ENCODE measurements at places on chromosomes 11 and 22.
A peak's percentile ranks its signal among the peaks of the same experiment; 100 is the strongest.

DNA sequence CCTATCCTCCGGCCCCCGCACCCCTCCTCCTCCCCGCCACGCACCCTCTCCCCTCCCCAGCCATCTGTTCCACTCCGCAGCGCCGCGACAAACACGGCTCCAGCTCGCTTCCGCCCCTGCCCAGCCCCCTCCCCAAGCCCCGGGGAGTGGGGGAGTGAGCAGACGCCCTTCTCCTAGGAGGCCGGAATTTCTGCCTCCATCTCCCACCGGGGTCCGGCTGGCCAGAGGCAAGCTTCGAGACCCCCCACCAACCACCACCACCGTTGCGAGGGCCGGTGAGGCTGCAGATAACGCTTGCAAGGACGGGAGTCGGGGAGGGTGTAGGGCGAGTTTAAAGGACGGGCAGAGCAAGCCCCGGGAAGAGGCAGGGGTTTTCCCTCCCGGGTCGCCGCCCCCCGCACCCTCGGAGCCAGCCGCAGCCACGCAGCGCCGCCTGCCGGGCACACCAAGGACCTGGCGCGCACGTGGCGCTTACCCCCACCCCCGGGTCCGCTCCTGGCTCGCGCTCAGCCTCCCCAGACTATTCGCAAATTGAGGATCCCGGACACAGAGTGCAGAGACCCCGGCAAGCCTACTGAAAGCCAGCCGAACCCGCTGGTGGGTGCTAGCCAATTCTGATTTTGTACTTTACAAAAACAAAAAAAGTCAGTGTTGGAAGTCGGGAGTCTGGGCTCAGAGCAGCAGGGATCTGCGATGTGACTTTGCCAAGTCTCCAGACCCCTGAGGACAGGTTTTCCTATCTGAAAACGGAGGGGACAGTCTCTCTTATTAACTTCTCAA is 22.6 kb downstream of the RTN4RL2 start:
- DNase-seq, result no peak
- H3K27me3 ChIP-seq, result peaks cover 7% of the 10 kb centered on the region
- peaks cover 17% of the 10 kb centered on the region for H3K4me1 ChIP-seq
- no peak overlapping the region for H3K27ac ChIP-seq

DNA sequence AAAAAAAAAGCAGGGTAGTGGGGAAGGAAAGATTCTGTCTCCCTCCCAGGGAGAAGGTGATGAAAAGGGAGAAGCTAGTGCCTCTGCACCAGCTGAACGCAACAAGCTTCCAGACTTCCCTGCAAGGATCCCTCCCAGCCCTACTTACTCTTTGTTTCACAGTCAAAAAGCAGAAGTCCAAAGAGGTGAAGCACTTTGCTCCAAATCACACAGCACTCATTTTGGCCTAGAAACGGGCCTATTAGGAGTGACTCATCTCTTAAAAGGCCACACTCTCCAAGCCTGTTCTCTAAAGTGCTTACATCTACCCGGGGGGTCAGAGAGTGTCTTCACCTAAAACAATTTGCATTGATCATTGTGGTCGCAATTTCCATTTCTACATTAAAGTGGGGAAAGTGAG is 17.7 kb upstream of the GRK3 start:
- H3K27me3 ChIP-seq, result no peaks in the 10 kb centered on the region
- no peaks in the 10 kb centered on the region for H3K36me3 ChIP-seq
- H3K4me3 ChIP-seq, result no peak overlapping the region
- DNase-seq, result no peak
- H3K27ac ChIP-seq, result no peak overlapping the region

DNA sequence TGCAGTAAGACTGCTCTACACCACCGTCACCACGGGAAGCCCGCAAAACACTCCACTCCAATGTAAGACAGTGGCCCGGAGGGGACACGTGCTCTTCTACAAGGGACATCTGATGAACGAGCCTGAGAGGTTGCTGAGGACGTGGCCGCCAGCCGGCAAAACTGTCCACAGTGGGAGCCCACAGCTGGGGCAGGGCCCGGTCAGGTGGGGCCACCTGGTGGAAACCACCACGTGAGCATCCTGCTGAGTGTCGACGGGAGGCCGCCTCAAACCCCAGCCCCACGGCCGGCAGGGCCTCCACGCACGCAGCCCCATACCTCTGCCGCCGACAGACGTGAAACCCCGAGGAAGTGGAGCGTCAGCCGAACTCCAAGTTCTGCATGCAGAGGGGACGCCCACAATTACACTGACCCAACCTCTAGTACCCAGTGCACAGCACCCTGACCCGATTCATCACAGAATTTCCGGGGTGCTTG is 42.6 kb downstream of the BRD1 start:
- no peaks in the 10 kb centered on the region for H3K27me3 ChIP-seq
- DNase-seq, result no peak

GRCh38 chr11:11373934-11374333 is 20.9 kb upstream of the CSNK2A3 start:
- H3K4me3 ChIP-seq, result no peak overlapping the region
- H3K27ac ChIP-seq, result no peak overlapping the region
- H3K4me1 ChIP-seq, result no peaks in the 10 kb centered on the region
- H3K27me3 ChIP-seq, result no peaks in the 10 kb centered on the region
- DNase-seq, result no peak

- no peak for DNase-seq
- no peaks in the 10 kb centered on the region for H3K4me1 ChIP-seq
- no peaks in the 10 kb centered on the region for H3K36me3 ChIP-seq
These were observed 551 bp upstream of the DEUP1 start for GRCh38 chr11:93329936-93330445.

DNA sequence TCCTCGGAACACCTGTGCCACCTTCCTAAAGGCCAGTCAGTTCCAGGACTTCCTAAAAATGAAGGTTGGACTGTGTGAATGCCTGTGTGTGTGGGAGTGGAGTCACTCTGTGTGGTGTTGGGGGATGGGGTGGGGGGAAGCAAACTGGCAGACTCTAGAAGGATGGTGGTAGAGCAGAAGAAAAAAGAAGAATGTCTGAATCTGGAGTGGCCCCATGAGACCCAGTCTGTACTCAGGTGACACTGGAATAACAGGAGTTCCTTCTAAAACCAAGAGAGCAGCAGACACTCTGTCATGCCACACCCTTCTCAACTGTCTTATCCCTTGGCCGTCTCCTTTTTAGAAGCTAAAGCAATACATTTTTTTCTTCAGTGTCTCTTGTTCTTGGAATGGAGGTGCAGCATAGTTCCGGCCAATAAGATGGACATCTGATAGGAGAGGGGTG is 82.9 kb downstream of the MAML2 start:
- H3K4me3 ChIP-seq, result no peak overlapping the region
- no peaks in the 10 kb centered on the region for H3K27me3 ChIP-seq
- H3K4me1 ChIP-seq, result no peaks in the 10 kb centered on the region
- DNase-seq, result no peak
- no peaks in the 10 kb centered on the region for H3K36me3 ChIP-seq
- H3K27ac ChIP-seq, result no peak overlapping the region

DNA sequence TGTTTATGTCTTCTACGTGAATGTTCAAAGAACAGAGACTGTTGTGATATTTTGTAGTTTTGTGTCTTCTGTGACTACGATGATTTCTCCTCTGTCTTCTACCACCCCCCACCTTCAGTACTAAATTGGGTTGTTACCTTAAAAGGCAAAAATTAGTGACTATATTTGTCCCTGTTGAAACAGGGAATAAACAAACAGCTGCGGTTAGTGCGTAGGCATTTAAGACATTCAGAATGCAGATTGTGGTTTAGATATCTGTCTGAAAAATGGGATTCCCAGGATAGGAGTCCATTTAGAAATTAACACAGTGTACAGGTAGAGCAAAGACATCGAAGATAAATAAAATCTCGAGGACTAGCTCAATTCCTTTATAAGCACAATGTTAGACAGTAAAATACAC is 15.6 kb upstream of the ARHGAP42 start:
- H3K27me3 ChIP-seq, result no peaks in the 10 kb centered on the region
- no peaks in the 10 kb centered on the region for H3K36me3 ChIP-seq
- no peak overlapping the region for H3K4me3 ChIP-seq

DNA sequence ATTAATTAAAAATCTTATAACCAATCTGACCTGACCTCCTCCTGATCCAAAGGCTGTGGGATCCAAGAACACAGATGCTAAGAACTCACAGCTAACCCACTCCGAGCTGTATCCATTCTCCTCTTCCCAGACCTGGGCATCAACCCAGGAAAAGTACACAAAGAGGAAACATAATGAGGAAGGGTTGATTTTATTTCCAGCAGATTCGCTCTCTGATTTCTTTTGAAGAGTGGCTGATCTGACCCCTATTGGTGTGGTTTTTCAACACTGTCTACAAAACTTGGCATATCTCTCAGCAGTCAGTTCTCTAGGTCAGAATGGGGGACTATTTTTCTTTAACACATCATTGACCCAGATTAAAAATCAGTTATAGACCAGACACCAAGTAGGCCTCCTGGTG is 201.9 kb upstream of the UBASH3B start:
- no peaks in the 10 kb centered on the region for H3K36me3 ChIP-seq
- no peak overlapping the region for H3K4me3 ChIP-seq
- DNase-seq, result no peak
- H3K27me3 ChIP-seq, result no peaks in the 10 kb centered on the region
- no peaks in the 10 kb centered on the region for H3K4me1 ChIP-seq
- no peak overlapping the region for H3K27ac ChIP-seq

- no peak for DNase-seq
- no peak overlapping the region for H3K4me3 ChIP-seq
- peaks cover 54% of the 10 kb centered on the region for H3K36me3 ChIP-seq
- no peaks in the 10 kb centered on the region for H3K27me3 ChIP-seq
- H3K4me1 ChIP-seq, result no peaks in the 10 kb centered on the region
These were observed 84.6 kb upstream of the NNMT start for GRCh38 chr11:114211444-114212121.

- H3K27me3 ChIP-seq, result no peaks in the 10 kb centered on the region
- H3K36me3 ChIP-seq, result peaks cover 6% of the 10 kb centered on the region
- peak overlapping the region; percentile 84 for H3K27ac ChIP-seq
These were observed 7.0 kb upstream of the SH3BP1 start for GRCh38 chr22:37632174-37633088.

GRCh38 chr11:130426837-130427341 is 1.5 kb downstream of the ADAMTS8 start:
- peak overlapping the region; percentile 35 for H3K4me3 ChIP-seq
- no peak overlapping the region for H3K27ac ChIP-seq
- no peak for DNase-seq
- H3K4me1 ChIP-seq, result no peaks in the 10 kb centered on the region
- no peaks in the 10 kb centered on the region for H3K36me3 ChIP-seq

- DNase-seq, result peak; percentile 96
- H3K4me3 ChIP-seq, result no peak overlapping the region
- no peaks in the 10 kb centered on the region for H3K36me3 ChIP-seq
- no peaks in the 10 kb centered on the region for H3K4me1 ChIP-seq
- peak overlapping the region; percentile 80 for H3K27ac ChIP-seq
These were observed 4.4 kb downstream of the TP53I11 start for GRCh38 chr11:44946263-44946662.

DNA sequence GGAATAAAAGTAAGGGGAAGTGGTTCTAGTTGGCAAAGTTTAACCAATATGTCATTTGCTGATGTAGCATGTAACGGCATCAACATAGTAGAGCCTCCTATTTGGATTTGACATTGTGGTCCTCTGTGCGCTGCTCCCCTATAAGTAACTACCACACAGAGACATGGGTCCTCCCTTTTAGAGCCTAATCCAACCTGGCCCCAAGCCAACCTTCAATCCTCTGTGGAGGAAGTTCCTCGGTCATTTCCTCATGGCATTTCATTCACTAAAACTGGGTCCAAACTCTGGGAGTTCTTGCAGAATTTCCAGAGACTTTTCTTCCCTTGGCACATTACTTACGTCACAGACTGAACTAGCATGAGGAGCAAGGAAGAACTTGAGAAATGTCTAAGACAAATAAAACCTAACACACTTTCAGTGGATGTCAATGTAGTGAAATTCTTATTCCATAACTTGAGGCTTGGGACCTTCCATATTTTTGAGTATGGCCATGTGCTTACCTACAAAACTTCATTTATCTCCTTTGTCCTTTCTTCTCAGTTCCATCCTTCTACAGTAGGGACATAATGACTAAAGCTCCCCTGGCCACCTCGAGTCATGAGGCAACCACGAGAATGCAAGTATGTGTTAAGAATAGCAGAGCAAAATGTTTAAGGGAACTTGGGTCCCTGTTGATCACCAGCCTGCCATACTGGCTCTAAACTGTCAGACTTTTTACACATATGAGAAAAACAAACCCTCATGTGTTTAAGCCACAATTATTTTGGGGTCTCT is 34.7 kb downstream of the MMP20 start:
- no peak for DNase-seq
- H3K4me1 ChIP-seq, result no peaks in the 10 kb centered on the region
- H3K27me3 ChIP-seq, result no peaks in the 10 kb centered on the region
- H3K27ac ChIP-seq, result no peak overlapping the region
- no peaks in the 10 kb centered on the region for H3K36me3 ChIP-seq
- H3K4me3 ChIP-seq, result no peak overlapping the region

DNA sequence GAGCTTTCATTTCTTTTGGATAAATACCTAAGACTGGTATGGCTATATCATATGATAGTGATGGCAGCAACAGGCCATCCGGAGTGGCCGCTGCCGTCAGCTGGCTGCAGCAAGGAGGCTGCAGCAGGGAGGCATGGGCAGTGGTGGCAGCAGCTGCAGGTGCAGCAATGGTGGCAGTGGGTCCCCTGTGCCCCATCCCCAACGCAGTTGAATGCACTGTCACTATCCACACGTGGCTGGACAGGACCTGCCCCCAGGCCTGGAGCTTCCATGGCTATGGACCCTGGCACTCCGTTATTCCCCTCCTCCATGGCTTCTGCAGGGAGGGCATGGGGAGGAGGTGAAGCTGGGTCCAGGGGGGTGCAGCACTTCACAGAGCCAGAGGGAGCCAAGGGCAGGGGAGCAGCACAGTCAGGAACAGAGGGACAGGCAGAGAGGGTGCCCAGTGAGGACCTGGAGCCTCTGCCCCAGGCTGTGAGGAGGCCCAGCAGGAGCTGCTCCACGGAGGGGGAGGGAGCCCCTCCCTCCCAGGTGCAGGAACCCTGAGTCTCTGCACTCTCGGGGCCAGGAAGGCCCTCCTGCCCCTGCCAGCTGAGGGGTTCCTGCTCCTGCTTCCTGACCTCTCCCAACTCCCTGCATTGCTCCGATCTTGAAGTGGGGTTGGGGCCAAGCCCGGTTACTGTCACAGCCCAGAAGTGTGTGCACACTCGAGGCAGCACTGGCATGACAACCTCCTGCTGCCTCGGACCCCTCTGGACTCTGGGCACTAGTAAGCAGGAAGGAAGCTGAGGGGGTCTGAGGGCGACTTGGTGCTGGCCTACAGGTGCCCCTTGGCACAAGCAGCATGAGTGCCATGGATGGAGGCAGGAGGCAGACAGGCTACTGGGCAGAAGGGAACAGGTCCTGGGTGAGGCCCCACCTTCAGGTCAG is 466.3 kb downstream of the GUCY1A2 start:
- H3K27ac ChIP-seq, result no peak overlapping the region
- DNase-seq, result no peak
- H3K36me3 ChIP-seq, result no peaks in the 10 kb centered on the region
- no peaks in the 10 kb centered on the region for H3K4me1 ChIP-seq
- H3K4me3 ChIP-seq, result no peak overlapping the region
